ENCODE measurements at places on chromosomes 1 and 21.

- no peak for DNase-seq
These were observed 14.5 kb downstream of the HHAT start for GRCh38 chr1:210342986-210343780.

DNA sequence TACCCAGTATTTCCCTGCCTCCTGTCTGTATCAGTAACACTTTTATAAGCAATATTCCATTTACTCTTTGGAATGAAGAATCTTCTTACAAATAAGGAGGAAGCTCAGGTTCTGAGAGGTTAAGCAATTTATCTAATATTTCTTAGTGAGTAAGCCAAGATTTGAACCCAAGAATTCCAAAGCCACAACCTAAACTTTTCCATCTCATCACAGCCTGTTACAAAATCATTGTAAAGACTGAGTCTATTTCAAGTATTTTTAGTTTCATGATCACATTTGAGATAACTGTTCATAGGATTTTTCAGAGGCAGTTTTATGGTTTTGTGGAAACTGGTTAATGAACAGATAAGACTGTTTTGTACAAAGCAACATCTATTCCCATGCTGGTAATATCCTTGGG lies 29.8 kb upstream of the HHAT start:
- DNase-seq, result no peak

DNA sequence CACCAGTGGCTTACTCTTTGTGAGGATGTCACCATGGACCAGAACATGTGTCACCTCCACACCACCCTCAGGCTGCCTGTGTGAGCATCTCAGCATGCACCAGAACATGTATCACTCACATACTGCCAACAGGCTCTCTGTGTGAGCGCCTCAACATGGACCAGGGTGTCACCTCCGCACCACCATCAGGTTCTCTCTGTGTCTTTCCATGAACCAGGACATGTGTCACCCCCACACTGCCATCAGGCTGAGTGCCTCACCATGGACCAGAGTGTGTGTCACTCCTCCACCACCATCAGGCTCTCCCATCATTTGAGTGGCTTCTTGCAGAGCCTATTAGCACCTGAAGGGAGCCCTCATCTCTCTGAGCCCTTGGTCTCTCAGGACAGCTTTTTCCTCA lies 125.2 kb downstream of the ZNF648 start:
- no peak for DNase-seq

DNA sequence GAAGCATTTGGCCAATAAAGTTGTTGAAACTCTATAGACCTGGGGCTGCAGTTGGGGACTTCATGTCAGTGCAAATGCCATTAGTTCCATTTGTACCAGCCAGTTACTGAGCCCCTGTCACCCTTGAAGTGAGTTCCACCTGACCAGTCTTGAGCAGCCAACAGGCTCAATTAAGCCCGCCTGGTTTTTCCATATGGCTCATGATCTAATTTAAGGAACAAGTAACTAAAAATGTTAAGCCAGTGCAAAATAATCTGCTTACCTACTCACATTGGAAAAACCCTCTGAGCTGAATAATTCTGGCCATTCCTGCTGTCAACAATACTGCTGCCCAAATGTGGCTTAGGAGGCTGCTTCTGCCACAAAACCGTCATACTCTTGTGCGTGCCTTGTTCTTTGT lies 21.6 kb downstream of the NSUN4 start:
- no peak for DNase-seq

GRCh38 chr1:61496501-61496900 lies 228.4 kb downstream of the TM2D1 start:
- DNase-seq, result no peak

DNA sequence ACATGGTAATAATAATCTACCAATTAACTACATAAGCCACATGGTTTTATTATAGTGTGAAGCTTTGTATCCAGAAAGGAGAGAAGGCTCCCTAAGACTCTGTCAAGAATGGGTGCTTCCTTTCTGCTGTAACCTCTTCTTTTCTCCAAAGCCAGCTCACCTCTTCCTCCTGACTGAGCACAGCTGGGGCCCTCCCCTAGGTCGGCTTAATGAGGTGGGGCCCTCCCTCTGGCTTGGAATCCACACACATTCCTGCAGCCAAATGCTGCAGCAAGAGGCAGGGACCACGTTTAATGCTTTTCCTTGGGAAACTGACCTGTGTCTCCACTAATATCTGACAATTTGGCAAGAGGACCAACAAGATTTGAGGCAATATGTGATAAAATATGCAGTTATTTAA lies 94.8 kb downstream of the DSCAM start:
- DNase-seq, result peak; percentile 41

DNA sequence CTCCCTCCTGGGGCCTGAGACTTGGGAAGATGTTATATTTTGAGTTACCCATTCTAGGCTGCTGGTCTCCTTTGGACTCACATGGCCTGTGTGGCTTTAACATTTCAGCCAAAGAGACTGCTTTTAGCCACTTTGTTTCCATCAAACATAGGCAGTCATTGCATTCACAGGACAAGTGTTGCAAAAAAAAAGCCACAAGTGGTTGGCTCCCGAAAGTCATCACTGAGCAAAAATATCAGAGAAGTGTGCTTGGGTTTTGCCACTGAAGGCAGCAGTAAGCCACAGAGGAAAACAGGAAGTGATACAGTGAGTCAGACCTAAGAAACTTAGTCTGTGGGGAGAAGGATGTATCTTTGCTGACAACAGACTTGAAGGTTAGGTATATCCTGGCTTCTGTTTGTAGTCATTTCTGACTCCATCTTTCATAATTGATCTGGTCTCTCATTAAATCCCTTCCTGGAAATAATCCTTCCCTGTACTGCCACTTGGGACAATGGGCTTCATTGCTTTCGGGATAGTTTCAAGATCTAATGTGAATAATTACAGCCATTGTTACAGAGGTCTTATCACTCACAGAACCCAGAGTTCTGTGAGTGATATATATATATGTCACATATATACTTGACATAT lies 80.9 kb downstream of the COLGALT2 start:
- no peak for DNase-seq

GRCh38 chr1:75394386-75395139 lies 216.4 kb downstream of the SLC44A5 start:
- no peak for DNase-seq

GRCh38 chr1:178628637-178629251 lies 96.3 kb upstream of the RALGPS2 start:
- DNase-seq, result no peak

- no peak for DNase-seq
These were observed 69.2 kb downstream of the UMODL1 start for GRCh38 chr21:42140196-42140934.

- no peak for DNase-seq
These were observed 646 bp downstream of the MAPKAPK2 start for GRCh38 chr1:206685334-206685768.

GRCh38 chr1:116353155-116353554 lies 19.9 kb upstream of the ATP1A1 start:
- DNase-seq, result no peak

GRCh38 chr1:11929849-11930248 lies 3.6 kb upstream of the KIAA2013 start:
- DNase-seq, result no peak

- DNase-seq, result no peak
These were observed 31.2 kb upstream of the QSOX1 start for GRCh38 chr1:180123463-180123936.

DNA sequence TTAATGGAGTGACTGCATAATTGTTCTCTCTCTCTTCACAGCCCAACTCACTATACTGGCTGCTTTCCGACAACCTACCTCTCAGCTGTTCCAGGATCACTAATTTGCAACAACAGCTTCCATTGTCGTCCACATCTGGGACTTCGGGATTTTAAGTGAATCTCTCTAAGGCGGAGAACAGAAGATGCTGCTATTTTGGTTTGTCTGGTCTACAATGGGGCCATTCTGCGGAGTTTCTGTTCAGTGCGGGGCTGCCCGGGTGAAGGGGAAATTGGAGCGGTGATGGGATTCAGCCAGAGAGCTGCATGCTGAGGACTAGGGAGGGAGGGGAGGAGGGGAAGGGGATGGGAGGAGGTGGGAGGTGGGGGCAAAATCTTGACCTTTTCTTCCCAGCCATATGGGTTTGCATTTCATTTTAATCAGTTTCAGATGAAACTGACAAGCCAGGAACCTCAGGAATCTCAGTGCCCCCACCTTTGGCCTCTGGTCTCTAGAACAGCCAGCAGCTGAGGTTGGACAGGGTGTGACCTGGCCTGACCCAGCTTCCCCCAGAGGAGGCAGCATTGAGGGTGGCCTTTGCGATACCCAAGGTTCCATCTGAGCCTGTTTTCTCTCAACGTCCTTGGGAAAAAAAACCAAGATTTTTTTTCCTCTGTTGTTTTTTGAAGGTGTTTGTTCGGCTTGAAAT lies 6.9 kb upstream of the SRP9 start:
- peak; percentile 58 for DNase-seq

- DNase-seq, result no peak
These were observed 4.2 kb upstream of the ITPKB start for GRCh38 chr1:226743259-226743658.

DNA sequence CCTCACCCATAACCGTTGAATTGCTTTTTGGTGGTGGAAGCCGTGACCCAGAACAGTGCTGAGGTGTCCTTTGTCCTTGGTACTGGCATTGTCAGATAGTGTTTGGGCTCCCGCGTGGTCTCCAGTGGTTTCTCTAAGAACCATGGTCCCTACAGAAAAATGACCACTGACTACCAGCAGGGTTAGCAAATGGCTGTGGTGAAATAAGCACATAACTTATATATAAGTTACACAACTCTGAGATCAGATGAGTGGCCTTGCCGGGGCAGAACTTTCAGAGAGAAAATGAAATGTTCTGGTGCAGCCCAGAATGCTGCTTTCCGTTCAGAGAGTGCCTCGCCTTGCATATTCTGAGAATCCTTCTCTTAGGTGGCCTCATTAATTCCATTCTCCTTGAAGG lies 5.0 kb downstream of the SLC37A1 start:
- DNase-seq, result no peak

DNA sequence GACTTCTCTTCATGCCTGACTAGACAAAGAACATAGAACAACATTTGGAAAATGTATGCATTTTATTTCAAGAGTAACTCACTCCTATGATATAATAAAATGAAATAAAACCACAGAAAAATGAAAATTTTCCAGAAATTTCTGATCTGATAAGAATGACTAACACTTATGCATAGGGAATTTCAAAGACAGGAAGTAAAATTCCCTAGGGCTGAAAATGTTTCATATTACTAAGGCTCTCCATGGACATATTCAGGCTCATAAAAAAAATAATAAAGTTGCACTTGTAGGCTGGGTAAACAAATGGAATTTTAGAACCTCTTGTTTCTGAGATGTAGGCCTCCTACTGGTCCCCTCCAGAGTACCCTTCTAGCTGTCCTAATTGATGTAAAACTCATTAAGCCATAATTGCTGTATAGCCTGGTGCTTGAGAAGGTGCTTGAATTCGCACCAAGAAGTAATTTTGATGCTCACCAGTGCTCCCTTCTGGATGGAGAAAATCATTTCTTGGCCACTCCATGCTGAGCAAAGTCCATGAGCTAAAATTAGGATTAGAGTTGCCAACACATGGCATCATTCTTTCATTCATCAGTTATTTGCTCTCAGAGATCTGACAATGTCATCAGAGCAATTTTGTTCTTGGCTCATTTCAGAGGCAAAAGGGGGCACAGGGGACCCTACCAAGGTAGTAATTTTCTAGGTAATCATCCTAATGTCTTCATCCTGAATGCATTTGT lies 641.0 kb upstream of the CAMK1G start:
- no peak for DNase-seq

DNA sequence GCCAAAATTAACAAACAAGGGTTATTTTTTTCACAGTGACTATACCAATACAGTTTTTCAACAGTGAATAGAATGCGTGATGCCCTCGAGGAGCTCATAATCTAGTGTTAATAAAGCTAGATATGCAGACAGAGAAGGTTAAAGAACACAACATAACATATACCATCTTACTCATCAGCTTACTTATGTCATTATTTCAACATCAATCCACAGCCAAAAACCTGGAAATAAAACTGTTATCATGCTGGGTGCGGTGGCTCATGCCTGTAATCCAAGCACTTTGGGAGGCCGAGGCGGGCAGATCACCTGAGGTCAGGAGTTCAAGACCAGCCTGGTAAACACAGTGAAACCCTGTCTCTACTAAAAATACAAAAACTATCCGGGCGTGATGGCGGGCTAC lies 6.1 kb downstream of the STX6 start:
- no peak for DNase-seq

DNA sequence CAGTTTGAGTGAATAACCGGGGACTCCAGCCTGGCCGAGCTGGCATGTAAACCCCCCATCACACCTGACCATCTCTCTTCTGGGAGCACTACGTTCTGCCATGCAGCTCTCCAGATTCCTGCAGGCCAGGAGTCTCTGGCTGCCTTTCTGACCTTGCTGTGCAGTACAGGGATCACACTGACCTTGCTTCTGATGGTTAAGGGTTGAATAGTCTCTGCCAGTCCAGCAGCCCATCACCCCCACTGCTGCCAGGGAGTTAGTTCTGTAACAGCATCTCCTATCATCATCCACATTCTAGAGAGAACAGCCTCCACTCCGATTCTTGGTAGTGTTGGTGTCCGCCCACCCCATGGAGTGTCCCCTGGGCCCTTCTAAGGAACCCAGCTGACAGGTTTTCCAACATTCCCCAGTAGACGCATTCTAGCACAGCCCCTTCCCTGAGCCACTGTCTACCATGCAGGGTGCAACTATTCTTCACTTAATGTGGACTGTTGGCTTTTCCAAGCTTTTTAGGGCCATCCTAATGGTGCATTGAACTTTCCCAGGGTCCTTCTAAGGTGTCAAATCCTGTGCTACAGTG lies 109.8 kb downstream of the RIPK4 start:
- no peak for DNase-seq

- no peak for DNase-seq
These were observed 5.8 kb upstream of the FNBP1L start for GRCh38 chr1:93442008-93442666.

DNA sequence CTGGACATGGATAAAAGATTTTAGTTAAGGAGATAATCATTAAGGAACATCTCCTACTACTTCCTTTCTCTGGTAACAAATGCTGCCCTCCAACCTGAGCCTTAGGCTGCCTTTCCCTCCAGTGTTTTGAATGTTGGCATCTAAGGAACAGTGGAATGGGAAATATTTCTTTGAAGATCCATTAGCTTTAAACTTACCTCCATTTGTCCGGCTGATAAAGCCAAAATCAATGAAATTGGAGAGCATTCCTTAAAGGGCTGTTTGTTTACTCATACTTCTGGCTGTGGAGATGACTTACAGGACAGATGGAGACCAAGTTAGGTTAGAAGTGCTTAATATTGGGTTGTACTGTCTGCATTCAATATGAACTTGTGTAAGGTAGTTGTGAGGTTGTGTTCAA lies 439.1 kb downstream of the PLA2G4A start:
- no peak for DNase-seq

DNA sequence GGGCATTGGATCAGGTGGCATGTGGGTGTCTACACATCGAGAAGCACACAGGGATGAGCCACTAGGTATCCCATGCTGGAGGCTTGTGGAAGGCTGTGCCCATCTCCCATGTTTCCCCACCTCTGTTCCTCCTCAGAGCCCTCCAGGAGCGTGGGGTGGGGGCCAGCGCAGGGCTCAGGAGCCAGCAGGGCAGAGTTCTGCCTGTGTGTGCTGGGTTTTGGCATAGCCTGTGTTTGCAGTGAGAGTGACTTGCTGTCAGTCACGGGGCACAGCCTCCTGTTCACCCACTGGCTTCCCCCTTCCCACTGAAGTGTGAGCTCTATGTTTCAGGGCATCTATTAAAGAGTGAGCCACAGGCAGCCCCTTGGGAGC lies 10.4 kb downstream of the IBA57 start:
- DNase-seq, result no peak

- DNase-seq, result no peak
These were observed 465.4 kb downstream of the SETD4 start for GRCh38 chr21:35594905-35595304.
